ENCODE measurements at places on chromosomes 6 and 20.
A peak's percentile ranks its signal among the peaks of the same experiment; 100 is the strongest.

GRCh38 chr6:28648035-28648877, 122.6 kb downstream of the GPX5 start:
- peak; percentile 64 for DNase-seq

DNA sequence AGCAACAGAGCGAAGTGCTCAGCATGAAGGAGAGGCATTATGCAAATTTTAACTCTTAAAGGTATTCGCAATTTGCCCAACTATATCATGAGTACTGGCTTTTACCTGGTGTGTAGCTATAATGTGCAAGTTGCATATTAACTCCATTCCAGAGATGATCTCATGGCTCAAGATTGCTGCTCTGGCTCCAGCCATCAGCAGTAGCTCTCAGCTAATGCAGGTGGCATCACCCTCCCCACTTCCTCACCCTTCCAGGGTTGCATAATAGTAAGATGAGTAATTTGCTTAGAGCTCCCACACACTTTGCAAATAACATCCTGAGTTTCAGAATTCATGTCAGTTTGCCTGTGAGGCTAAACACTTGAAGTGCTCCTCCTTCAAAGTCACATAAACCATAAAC, 15.9 kb upstream of the PCSK2 start:
- DNase-seq: no peak

DNA sequence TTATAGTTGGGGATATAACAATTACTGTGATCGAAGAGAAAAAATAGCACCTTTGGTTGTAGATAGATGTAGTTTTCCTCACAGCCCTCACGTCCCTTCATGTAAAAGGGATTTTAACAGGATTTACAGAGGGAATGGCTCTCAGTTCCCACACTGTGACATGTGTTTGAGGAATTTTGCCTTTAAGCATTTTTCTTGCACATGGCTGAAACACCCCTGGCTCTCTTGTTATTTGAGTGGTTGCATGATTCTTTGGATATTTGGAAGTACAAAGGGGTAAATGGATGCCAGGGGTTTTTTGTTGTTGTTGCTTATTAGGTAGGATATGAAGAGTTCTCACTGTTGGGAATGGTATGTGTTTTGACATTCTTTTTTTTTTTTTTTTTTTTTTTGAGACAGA, 48.2 kb downstream of the JAG1 start:
- no peak for DNase-seq

DNA sequence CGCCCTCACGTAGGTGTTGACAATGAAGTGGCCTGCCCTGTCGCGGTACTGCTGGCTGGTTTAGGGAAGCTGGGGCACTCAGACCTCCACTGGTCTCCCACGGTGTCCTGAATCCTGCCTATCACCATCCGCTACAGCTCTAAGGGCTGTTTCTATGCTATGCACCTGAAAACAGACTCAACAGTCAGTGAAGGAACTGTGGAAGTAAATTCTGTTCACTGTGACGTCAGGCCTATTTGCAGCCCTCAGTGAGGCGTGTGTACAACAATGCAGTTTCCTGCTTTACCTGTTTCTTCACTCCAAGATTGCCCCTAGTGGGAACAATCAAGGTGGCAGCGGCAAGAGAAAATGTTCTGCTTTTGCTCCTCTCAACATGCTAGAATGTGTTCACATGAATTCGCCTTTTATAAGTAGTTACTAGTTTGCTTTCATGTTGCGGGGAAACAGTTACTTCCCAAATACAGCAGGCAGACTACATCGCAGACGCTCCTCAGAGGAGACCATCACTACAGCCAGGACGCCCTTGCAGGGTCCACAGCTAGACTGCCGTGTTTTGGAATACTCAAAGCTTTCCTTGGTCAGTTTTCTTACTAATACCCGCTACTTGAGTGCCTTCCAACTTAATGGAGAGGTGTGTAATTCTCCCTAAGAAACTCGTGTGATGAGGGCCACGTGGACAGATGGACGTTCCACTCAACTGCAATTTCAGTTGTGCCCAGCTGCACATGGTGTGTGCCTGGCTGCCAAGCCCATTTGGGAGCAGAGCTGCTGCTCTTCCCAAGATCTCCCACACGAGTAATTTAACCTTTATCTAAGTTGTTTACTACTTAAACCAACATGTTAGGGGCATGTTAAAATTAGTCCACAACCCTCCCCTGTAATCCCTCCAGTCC, 25.4 kb downstream of the DIDO1 start:
- no peak for DNase-seq

DNA sequence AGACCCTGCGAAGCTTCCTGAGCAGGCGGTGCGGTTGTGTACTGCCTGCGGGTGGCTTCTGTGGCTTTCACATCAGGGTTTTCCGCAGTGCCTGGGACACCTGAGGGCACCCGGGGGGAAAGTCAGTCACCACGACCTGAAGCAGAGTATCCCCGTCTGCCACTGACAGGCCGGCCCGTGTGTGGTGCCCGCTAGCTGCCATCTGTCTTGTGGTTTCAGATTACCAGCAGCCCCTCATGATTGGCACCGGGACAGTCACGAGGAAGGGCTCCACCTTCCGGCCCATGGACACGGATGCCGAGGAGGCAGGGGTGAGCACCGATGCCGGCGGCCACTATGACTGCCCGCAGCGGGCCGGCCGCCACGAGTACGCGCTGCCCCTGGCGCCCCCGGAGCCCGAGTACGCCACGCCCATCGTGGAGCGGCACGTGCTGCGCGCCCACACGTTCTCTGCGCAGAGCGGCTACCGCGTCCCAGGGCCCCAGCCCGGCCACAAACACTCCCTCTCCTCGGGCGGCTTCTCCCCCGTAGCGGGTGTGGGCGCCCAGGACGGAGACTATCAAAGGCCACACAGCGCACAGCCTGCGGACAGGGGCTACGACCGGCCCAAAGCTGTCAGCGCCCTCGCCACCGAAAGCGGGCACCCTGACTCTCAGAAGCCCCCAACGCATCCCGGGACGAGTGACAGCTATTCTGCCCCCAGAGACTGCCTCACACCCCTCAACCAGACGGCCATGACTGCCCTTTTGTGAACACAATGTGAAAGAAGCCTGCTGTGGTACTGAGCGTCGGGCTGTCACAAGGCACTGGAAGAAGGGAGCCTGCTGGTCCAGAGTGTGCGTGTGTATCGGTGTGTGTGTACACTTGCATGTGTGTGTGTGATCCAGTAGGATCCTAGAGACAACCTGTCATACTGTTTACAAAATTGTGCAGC, 54.4 kb downstream of the GOPC start:
- DNase-seq: peak; percentile 74

- no peak for DNase-seq
Observed at GRCh38 chr6:75142721-75143120, 63.1 kb downstream of the COL12A1 start.

DNA sequence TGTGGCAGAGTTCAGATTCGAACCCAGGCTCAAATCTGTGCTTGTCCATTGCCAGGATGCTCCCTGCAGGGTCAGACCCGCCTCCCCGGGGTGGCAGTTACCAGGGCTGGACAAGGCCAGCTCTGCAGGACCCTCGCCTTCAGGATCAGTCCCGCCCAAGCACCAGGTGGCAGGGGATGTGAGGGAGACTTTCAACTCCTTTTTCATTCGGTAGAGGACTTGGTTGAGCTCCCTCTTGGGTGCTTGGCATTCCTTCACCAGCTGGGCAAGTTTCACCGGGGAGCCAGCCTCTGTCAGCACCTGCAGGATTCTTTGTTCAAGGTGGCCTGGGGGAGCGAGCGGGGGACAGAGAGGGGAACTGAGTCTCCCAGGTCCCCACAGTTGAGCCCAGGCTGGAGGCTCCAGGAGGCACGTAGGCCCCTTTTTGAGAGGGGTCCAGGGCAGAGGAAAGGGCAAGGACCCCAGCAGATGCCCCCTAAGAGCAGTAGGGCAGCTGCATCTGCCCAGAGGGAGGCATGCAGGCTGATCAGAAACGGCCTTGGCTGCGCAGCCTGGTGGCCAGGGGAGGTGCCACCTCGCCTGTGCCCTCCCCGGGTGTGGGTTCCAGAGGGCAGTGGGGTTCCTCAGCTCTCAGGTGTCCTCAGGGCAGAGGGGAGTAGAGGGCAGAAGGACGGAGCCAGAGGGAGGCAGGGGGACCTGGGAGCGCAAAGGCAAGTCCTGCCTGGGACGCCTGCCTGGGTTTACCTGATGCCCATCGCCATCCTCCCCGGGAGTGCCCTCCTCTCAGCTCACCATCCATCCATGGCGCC, 3.9 kb downstream of the ZBP1 start:
- no peak for DNase-seq

- DNase-seq: no peak
Observed at GRCh38 chr20:57310821-57311514, 18.6 kb upstream of the SPO11 start.

DNA sequence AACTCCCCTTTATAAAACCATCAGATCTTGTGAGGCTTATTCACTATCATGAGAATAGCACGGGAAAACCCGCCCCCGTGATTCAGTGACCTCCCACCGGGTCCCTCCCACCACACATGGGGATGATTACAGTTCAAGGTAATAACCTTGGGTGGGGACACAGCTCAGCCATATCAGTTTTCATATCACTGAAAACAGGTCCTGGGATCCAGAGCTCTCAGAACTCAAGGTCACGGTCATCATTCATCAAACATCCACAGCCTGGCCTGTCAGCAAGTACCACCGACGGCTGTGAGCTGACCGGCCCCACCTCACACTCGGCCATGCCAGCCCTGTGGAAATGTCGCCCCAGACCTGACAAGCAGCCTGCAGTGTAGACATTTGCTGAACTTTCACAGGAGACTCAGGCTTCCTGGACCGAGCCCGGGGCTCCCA, 14.1 kb upstream of the FRMD1 start:
- DNase-seq: no peak

DNA sequence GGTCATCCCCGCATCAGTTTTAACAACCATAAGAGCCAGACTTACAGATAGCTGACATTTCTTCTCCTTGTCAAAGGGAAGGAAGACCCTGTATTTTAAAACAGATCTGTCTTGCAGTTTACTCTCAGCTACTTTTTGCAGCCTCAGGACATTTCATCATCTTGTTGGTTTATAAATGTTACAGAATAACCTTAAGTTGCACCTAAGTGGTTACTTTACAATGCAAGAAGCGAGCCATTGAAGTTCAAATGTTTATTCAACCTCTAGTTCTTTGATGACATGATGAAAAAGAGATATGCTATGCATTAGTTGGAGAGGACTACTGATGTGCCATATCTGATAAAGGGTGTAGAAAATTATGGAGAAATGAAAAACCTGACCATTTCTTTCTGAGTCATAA, 187.9 kb upstream of the COL21A1 start:
- DNase-seq: no peak

GRCh38 chr20:433300-433975, 25.3 kb downstream of the RBCK1 start:
- no peak for DNase-seq

DNA sequence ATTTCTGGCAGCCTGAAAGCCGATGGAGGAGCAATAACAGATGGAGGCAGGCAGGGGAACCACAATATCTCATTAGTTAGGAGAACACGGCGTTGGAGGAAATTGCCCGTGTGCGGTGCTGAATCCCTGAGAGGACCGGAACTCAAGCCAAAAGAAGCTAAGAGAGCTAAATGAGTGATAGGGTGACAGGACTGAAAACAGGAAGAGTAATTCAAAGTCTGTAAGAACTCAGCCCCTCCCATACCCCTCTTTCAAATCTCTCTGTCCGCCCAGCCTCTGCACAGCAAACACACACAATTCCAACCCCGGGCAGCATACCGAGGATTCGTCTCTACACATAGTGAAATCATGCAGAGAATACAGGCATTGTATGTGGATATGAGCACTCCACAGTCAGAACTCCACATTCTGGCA, 2.6 kb upstream of the IPCEF1 start:
- peak; percentile 50 for DNase-seq

DNA sequence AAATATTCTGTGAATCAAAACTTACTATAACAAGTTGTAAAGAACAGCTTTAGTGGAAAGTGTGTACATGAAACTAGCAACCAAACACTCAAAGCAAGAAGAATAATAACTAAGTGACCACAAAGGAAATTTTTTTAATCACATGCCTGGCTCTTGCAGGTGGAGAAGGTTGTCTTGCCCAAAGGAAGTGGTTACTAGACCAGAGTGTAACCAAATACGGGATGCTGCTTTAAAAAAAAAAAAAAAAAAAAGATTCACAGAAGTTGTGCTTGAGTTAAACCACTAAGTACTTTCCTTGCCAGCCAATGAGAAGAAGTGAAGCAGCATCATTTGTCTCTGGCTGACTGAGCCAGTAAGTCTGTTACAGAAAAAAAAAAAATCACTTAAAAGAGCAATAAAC, 19.1 kb upstream of the HLA-DQB1 start:
- no peak for DNase-seq

- no peak for DNase-seq
Observed at GRCh38 chr6:7953753-7954152, 43.2 kb upstream of the TXNDC5 start.

DNA sequence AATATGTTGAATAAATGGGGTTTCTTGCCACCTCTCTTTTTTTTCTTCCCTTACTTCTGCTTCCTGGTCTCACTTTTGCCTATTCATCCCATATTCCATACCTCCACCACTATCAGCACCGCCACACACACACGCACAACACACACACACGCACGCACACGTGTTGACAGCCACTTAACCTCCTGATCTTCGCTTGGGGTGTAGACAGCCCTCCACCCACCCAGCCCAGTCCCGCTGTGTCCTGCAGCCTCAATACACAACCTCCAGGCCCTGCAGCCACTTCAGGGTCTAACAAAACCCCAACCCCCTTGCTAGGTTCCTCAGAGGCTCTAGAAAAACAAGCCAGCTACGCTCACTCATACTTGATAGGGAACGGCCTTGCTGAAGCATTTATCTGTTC, 72.3 kb downstream of the LINC00237 start:
- no peak for DNase-seq

DNA sequence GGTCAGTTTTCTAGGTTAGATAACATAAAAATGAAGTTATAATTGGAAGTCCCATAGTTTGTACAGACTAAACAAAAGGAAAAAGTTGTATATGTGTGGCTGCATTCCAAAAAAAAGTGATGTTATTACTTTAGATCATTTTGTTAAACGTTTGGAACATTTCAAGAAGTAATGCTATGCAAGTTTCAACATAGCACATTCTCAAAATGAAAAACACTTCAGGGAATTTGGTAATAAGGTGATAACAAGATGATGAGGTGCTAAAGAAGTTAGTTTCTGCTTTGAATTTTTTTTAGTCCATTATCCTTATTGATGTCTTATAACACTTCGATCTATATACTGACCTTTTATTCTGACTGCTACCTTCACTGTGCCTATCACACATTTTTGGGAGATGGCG, 250.7 kb downstream of the PHF3 start:
- no peak for DNase-seq

DNA sequence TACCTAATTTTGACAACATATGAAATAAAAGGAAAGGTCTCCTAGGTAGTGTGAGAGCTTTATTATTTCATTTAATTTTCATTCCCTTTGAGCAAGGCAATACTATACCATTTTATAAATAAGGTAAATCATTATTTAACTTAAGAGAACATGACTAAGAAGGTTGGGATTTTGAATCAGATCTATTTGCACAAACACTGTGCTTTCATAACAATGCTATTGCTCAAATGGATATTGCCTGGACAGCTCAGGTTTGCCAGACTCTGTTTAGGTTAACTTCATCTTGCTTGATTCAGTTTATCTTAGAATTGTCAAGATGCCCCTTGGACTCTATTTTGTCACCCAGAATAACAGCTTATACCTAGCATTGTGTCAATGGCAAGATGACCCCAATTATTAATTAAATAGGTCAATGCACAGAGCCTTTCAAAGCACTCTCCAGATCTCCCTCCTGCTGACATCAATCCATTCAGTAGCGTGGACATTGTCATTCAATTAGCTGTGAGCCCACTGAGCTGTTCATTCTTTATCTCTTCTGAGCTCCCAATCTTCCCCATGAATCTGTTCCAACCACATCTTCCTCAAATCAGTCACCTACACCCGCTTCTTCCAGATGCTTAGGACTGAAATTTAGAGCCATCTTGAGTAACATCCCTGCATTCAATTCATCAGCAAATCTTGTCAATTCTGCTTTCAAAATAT, 42.1 kb upstream of the TMEM30A start:
- DNase-seq: no peak

Measured in left hindlimb (tissue), 1 donor.